ENCODE measurements at places on chromosomes 1 and 21. TPM values are rescaled to one million over a fixed set of nuclear protein-coding genes. Genes with fewer than 3 reads are reported as not detected.

The MPZ gene
- total RNA-seq: 0.26 TPM

The CR1 gene
- not detected for total RNA-seq

The TNFSF4 gene
- total RNA-seq: 0.09 TPM

The NUCKS1 gene
- 99.7 TPM for total RNA-seq

The GRIK3 gene
- total RNA-seq: 0.07 TPM

The PRAMEF27 gene
- total RNA-seq: not detected

The CYP2J2 gene
- 0.12 TPM for total RNA-seq

The GIPC2 gene
- 0.05 TPM for total RNA-seq

The BARHL2 gene
- not detected for total RNA-seq

The WLS gene
- total RNA-seq: 15.0 TPM
